ENCODE measurements at places on chromosomes 2 and 18. TPM values are rescaled to one million over a fixed set of nuclear protein-coding genes. Genes with fewer than 3 reads are reported as not detected.
A peak's percentile ranks its signal among the peaks of the same experiment; 100 is the strongest.

GRCh38 chr2:157418239-157418641 is 25.6 kb downstream of the CYTIP start:
- DNase-seq = no peak

Gene DYNC1I2
- polyA plus RNA-seq = 20.4 TPM

- peak; percentile 82 for DNase-seq
Observed at GRCh38 chr2:185738679-185739472, at the start of gene FSIP2. Gene FSIP2, plus strand, starts transcription at chr2:185738804. Its CDS starts 91 bp downstream, at chr2:185738895.

Gene STK25
- polyA plus RNA-seq = 64.3 TPM

DNA sequence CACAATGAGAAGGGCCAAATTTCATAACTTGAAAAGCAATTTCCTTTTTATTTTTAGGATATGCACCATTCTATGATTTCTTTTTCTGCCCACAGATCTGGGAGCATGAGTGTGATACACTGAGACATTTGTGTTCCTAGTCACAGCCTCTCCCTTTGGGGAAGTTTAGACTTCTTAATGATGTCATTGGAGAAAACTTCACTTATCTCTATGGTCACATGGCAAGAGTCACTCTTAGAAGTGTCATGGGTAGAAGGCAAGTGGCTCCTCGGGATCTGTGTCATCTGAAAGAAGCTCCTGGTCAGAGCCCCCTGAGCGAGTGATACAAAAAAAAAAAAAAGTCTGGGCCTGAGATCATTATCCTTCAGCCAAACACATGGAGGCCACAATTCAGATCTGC is 62.5 kb upstream of the LGALSL start:
- DNase-seq = no peak
